ENCODE measurements at places on chromosomes 7 and 10. TPM values are rescaled to one million over a fixed set of nuclear protein-coding genes. Genes with fewer than 3 reads are reported as not detected.

HKDC1 gene
- total RNA-seq: 0.85 TPM

LRRC18 gene
- total RNA-seq: not detected

DPP6 gene
- total RNA-seq: not detected

NXPH1 gene
- not detected for total RNA-seq

FKBP6 gene
- total RNA-seq: not detected

PNLIPRP3 gene
- total RNA-seq: not detected

ANXA8 gene
- not detected for total RNA-seq

MTURN gene
- total RNA-seq: 11.4 TPM

MACC1 gene
- total RNA-seq: under 0.01 TPM

TMEM273 gene
- total RNA-seq: 49.9 TPM

OR13A1 gene
- total RNA-seq: not detected

FOXI2 gene
- total RNA-seq: not detected

PLA2G12B gene
- 0.09 TPM for total RNA-seq

POP7 gene
- 28.1 TPM for total RNA-seq

CACNA2D1 gene
- 20.6 TPM for total RNA-seq

HOXA3 gene
- total RNA-seq: 2.4 TPM

ACSM6 gene
- not detected for total RNA-seq

All from dermis blood vessel endothelial cell (primary cell).